ENCODE measurements at places on chromosomes 2 and 18. TPM values are rescaled to one million over a fixed set of nuclear protein-coding genes. Genes with fewer than 3 reads are reported as not detected.

The DOK6 gene
- 39.6 TPM for total RNA-seq

The UGT1A4 gene
- total RNA-seq: not detected

The SLC25A52 gene
- 0.45 TPM for total RNA-seq

The FLACC1 gene
- 3.7 TPM for total RNA-seq

The SEMA4F gene
- total RNA-seq: 11.2 TPM
